ENCODE measurements at places on chromosomes 13 and 19. TPM values are rescaled to one million over a fixed set of nuclear protein-coding genes. Genes with fewer than 3 reads are reported as not detected.

The CEACAM4 gene
- not detected for total RNA-seq

The C19orf44 gene
- total RNA-seq = 7.1 TPM

The MYPOP gene
- 11.3 TPM for total RNA-seq

The ZNF83 gene
- total RNA-seq = 11.5 TPM

The IFNL4 gene
- total RNA-seq = not detected

The TMEM238 gene
- total RNA-seq = 0.75 TPM

The ARRDC5 gene
- not detected for total RNA-seq

The METTL21C gene
- 1.4 TPM for total RNA-seq

The SIGLEC11 gene
- 0.37 TPM for total RNA-seq

The TNNT1 gene
- total RNA-seq = 9,723 TPM

The F10 gene
- 0.63 TPM for total RNA-seq

The PRODH2 gene
- total RNA-seq = not detected

The FBXO17 gene
- 1.6 TPM for total RNA-seq

The ZNF471 gene
- 5.3 TPM for total RNA-seq

The LGALS14 gene
- not detected for total RNA-seq

The FCHO1 gene
- total RNA-seq = 0.15 TPM

The ZNF132 gene
- total RNA-seq = 5.2 TPM

The RELB gene
- total RNA-seq = 6.5 TPM

The TNNI3 gene
- total RNA-seq = 5.4 TPM

The COX7A1 gene
- total RNA-seq = 1,453 TPM

The SIAH3 gene
- total RNA-seq = not detected

The TMEM161A gene
- 61.3 TPM for total RNA-seq

The CEACAM21 gene
- total RNA-seq = 0.21 TPM

The CC2D1A gene
- 21.1 TPM for total RNA-seq

The ZNF793 gene
- total RNA-seq = 2.9 TPM

The NLRP5 gene
- not detected for total RNA-seq

The KLK11 gene
- total RNA-seq = 0.19 TPM

The SIGLEC9 gene
- total RNA-seq = 2.2 TPM

The RASGRP4 gene
- total RNA-seq = 0.89 TPM

The ATP4B gene
- not detected for total RNA-seq

The ZFR2 gene
- not detected for total RNA-seq

The TEKTIP1 gene
- 0.44 TPM for total RNA-seq

The ERVV-1 gene
- not detected for total RNA-seq

The MATK gene
- total RNA-seq = 0.59 TPM

The CADM4 gene
- total RNA-seq = 4.4 TPM

The IRS2 gene
- 18.2 TPM for total RNA-seq

The LILRB5 gene
- 5.1 TPM for total RNA-seq

The SHISA2 gene
- total RNA-seq = 6.4 TPM

The SH2D3A gene
- total RNA-seq = not detected

The DLL3 gene
- not detected for total RNA-seq

The CCDC8 gene
- total RNA-seq = 2.4 TPM

The IPO5 gene
- 173 TPM for total RNA-seq

The CELF5 gene
- not detected for total RNA-seq

The ZIK1 gene
- 0.74 TPM for total RNA-seq

The CYP4F3 gene
- 0.37 TPM for total RNA-seq

The FGF22 gene
- not detected for total RNA-seq

The PSG6 gene
- not detected for total RNA-seq

The CGB8 gene
- total RNA-seq = not detected

The KCNJ14 gene
- 1.4 TPM for total RNA-seq

The ADGRE2 gene
- 0.96 TPM for total RNA-seq

The SARS2 gene
- total RNA-seq = 17.1 TPM

The SPRY2 gene
- 25.2 TPM for total RNA-seq

The SEMA6B gene
- 11.2 TPM for total RNA-seq

The CYP4F2 gene
- not detected for total RNA-seq
